ENCODE measurements at places on chromosomes 7 and 10. TPM values are rescaled to one million over a fixed set of nuclear protein-coding genes. Genes with fewer than 3 reads are reported as not detected.

CLRN3 gene
- not detected for total RNA-seq

FXYD4 gene
- not detected for total RNA-seq

ORC5 gene
- 23.7 TPM for total RNA-seq

BBIP1 gene
- total RNA-seq = 38.2 TPM

CCDC186 gene
- 8.9 TPM for total RNA-seq

CCL26 gene
- total RNA-seq = not detected

OLAH gene
- 0.65 TPM for total RNA-seq

POU6F2 gene
- not detected for total RNA-seq

RPEL1 gene
- total RNA-seq = 0.13 TPM

SLC13A4 gene
- not detected for total RNA-seq

C10orf67 gene
- total RNA-seq = not detected

WDFY4 gene
- total RNA-seq = not detected

DLX5 gene
- 0.13 TPM for total RNA-seq

SPDYE17 gene
- not detected for total RNA-seq

CACNB2 gene
- 12.4 TPM for total RNA-seq

HKDC1 gene
- 0.13 TPM for total RNA-seq

PLXDC2 gene
- 11.2 TPM for total RNA-seq

CACNA2D1 gene
- 14.6 TPM for total RNA-seq

MYL10 gene
- not detected for total RNA-seq

OPTN gene
- total RNA-seq = 45.9 TPM

TACR2 gene
- 0.26 TPM for total RNA-seq

PHKG1 gene
- not detected for total RNA-seq

OR2A42 gene
- not detected for total RNA-seq

AKR1D1 gene
- not detected for total RNA-seq

NPC1L1 gene
- total RNA-seq = 0.24 TPM

IGFBP3 gene
- 34.3 TPM for total RNA-seq

AVL9 gene
- 20.5 TPM for total RNA-seq

TBL2 gene
- 76.7 TPM for total RNA-seq

TASOR2 gene
- 35.6 TPM for total RNA-seq

ZNF488 gene
- 0.52 TPM for total RNA-seq

CPVL gene
- total RNA-seq = 1.7 TPM

C10orf53 gene
- total RNA-seq = not detected

IQUB gene
- total RNA-seq = 0.13 TPM

STYXL1 gene
- 57.9 TPM for total RNA-seq

DIP2C gene
- total RNA-seq = 8.7 TPM

SYCE1 gene
- total RNA-seq = not detected

HOXA4 gene
- total RNA-seq = 5.9 TPM

IFIT2 gene
- total RNA-seq = 2.7 TPM

UBN2 gene
- 2.3 TPM for total RNA-seq

MACROH2A2 gene
- total RNA-seq = 30.7 TPM

HTR5A gene
- total RNA-seq = not detected

C7orf57 gene
- total RNA-seq = not detected

CFAP58 gene
- total RNA-seq = 0.65 TPM

TAS2R5 gene
- total RNA-seq = 0.39 TPM

PAPOLB gene
- total RNA-seq = not detected

MDFIC gene
- 30.7 TPM for total RNA-seq

CABCOCO1 gene
- 0.65 TPM for total RNA-seq

RASA4B gene
- total RNA-seq = 2.1 TPM

ELN gene
- total RNA-seq = 2.3 TPM

WASHC2A gene
- 18.5 TPM for total RNA-seq

SRRM3 gene
- total RNA-seq = 7.1 TPM

GIMAP5 gene
- total RNA-seq = 0.13 TPM

LBX1 gene
- not detected for total RNA-seq

FAM221A gene
- 2.1 TPM for total RNA-seq

CHRM2 gene
- total RNA-seq = 10.7 TPM

GIMAP7 gene
- not detected for total RNA-seq

EIF3B gene
- 133 TPM for total RNA-seq
